Memory B cell (primary cell): ENCODE measurements at places on chromosomes 1 and 21.

DNA sequence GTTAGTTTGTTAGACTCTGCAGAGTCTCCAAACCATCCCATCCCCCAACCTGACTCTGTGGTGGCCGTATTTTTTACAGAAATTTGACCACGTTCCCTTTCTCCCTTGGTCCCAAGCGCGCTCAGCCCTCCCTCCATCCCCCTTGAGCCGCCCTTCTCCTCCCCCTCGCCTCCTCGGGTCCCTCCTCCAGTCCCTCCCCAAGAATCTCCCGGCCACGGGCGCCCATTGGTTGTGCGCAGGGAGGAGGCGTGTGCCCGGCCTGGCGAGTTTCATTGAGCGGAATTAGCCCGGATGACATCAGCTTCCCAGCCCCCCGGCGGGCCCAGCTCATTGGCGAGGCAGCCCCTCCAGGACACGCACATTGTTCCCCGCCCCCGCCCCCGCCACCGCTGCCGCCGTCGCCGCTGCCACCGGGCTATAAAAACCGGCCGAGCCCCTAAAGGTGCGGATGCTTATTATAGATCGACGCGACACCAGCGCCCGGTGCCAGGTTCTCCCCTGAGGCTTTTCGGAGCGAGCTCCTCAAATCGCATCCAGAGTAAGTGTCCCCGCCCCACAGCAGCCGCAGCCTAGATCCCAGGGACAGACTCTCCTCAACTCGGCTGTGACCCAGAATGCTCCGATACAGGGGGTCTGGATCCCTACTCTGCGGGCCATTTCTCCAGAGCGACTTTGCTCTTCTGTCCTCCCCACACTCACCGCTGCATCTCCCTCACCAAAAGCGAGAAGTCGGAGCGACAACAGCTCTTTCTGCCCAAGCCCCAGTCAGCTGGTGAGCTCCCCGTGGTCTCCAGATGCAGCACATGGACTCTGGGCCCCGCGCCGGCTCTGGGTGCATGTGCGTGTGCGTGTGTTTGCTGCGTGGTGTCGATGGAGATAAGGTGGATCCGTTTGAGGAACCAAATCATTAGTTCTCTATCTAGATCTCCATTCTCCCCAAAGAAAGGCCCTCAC is at the start of gene OLIG2:
Gene OLIG2 (plus strand): TSS at position 447 of the 954 bp plus-strand sequence. CDS start 928 bp downstream, outside the sequence.
- no peaks in the 10 kb centered on the region for H3K36me3 ChIP-seq
- no peak within 1 kb of the TSS for H3K4me3 ChIP-seq
- H3K4me1 ChIP-seq: peaks cover 6% of the 10 kb centered on the region
- H3K27ac ChIP-seq: no peak within 1 kb of the TSS
- no peak for DNase-seq
- H3K27me3 ChIP-seq: peaks cover 36% of the 10 kb centered on the region

GRCh38 chr1:45205011-45205909 is 1.1 kb downstream of the ZSWIM5 start:
- H3K27ac ChIP-seq: peak overlapping the region; percentile 7
- H3K36me3 ChIP-seq: no peaks in the 10 kb centered on the region
- DNase-seq: peak; percentile 25
- peaks cover 4% of the 10 kb centered on the region for H3K27me3 ChIP-seq
- H3K4me1 ChIP-seq: peaks cover 14% of the 10 kb centered on the region

- H3K4me3 ChIP-seq: no peak overlapping the region
- no peak for DNase-seq
Measured at GRCh38 chr1:77063118-77063517, 156.1 kb downstream of the PIGK start.

DNA sequence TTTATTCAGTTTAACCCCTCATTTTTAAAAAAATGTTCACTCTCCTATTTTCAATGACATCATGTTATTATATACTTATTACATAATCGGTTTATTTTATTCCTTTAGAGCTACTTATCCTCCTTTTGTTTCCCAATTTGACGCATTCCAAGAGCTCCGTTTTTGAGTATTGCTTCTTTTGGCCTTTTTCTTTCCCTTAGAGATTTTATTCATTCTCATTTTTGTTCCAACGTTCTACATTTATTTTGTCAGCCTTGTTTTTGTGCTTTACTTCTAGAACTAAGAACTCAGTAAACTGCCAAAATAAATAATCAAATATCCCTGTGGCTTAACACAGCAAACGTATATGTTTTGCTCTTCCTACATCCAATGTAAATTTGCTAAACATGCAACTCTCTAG is 769.1 kb downstream of the NCAM2 start:
- DNase-seq: no peak
- H3K27ac ChIP-seq: no peak overlapping the region

DNA sequence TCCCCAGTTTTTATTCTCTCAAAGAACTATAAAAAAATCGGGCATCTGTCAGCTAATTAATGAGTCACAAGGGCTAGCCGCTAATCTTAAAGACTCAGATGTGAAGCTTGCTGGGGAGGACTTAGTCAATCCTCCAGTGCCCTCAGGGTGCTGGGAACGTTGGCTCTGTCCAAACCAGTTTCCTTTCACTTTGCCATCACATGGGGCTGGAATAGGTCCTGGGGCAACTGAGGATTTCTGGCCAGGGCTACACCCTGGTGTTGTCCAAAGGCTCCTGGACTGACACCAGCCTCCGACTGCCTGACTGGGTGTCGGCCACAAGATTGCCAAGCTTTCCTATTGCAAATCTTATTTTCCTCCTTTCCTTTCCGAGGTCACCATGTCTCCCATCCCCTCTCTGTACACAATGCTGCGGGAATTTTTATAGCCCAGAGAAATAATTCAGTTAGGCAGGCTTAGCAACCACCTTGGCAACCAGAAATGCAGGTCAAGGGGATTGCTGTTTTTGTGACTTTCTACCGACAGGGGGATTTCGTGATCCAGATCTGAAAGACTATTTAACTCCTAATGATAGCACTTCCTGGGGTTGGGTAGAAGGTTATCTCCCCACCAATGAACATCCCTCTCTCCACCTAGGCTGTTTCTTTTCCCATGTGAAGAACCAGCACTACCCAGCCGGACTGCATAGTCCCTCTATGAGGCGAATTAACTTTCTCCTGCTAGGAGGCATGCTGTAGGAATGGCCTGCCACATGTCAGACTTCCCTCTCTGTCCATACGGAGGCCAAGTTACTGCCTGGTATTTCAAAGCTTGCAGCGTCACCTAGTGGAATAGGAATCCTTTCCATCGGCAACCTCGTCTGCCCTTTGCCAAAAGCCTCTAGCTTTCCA is 29.9 kb upstream of the CTBS start:
- H3K27me3 ChIP-seq: no peaks in the 10 kb centered on the region
- peaks cover 23% of the 10 kb centered on the region for H3K36me3 ChIP-seq
- H3K4me1 ChIP-seq: peaks cover 2% of the 10 kb centered on the region
- H3K4me3 ChIP-seq: no peak overlapping the region

DNA sequence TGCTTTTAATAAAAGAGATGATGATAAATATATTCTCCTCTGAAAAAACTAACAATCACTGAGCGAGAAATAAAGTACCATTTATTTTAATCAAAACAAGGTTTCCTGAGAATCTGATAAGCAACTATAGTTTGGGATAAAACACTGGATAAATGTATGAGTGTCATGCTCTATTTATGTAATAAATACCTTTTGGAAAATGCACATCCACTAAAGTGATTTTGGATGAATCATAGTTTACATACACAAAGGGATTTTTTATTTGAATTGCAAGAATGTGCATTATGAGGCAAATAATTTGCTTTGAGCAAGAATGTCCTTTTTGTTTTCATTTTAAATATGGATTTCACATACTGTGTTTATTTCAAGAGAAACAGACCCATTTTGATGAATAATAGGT is 1483.5 kb downstream of the MRPL39 start:
- no peaks in the 10 kb centered on the region for H3K36me3 ChIP-seq
- H3K4me1 ChIP-seq: no peaks in the 10 kb centered on the region
- no peak overlapping the region for H3K27ac ChIP-seq
- no peak for DNase-seq
- no peak overlapping the region for H3K4me3 ChIP-seq
- H3K27me3 ChIP-seq: no peaks in the 10 kb centered on the region

DNA sequence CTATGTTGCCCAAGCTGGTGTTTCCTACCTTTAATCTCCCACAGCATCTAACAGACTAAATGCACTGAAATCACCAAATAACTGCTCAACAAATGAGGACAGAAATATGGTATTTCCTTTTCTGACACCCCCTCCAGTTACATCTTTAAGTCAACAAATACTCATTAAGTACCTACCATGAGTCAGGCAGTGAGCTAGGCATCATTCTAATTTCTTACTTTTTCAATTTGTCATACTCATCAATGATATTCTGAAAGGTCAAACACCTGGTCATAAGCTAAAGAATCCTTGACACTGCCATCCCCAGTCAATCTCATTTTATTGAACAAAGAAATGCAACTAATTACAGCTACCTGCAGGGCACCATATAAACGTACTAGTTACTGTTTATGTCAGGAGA is 36.6 kb downstream of the LUZP1 start:
- H3K27ac ChIP-seq: no peak overlapping the region
- peaks cover 4% of the 10 kb centered on the region for H3K4me1 ChIP-seq
- H3K27me3 ChIP-seq: no peaks in the 10 kb centered on the region
- H3K4me3 ChIP-seq: no peak overlapping the region
- no peak for DNase-seq

GRCh38 chr1:108862698-108863477 is 6.0 kb upstream of the AKNAD1 start:
- no peaks in the 10 kb centered on the region for H3K36me3 ChIP-seq
- H3K27me3 ChIP-seq: peaks cover 9% of the 10 kb centered on the region
- DNase-seq: peak; percentile 28
- H3K4me1 ChIP-seq: peaks cover 17% of the 10 kb centered on the region
- no peak overlapping the region for H3K4me3 ChIP-seq

- peaks cover 3% of the 10 kb centered on the region for H3K36me3 ChIP-seq
- H3K27me3 ChIP-seq: peaks cover 13% of the 10 kb centered on the region
- H3K4me3 ChIP-seq: no peak overlapping the region
- DNase-seq: no peak
Measured at GRCh38 chr1:8127171-8127641, 101.1 kb upstream of the ERRFI1 start.

- DNase-seq: no peak
- H3K36me3 ChIP-seq: peaks cover 41% of the 10 kb centered on the region
- peaks cover 5% of the 10 kb centered on the region for H3K4me1 ChIP-seq
- H3K27ac ChIP-seq: no peak overlapping the region
Measured at GRCh38 chr1:116390195-116390594, 17.2 kb downstream of the ATP1A1 start.

DNA sequence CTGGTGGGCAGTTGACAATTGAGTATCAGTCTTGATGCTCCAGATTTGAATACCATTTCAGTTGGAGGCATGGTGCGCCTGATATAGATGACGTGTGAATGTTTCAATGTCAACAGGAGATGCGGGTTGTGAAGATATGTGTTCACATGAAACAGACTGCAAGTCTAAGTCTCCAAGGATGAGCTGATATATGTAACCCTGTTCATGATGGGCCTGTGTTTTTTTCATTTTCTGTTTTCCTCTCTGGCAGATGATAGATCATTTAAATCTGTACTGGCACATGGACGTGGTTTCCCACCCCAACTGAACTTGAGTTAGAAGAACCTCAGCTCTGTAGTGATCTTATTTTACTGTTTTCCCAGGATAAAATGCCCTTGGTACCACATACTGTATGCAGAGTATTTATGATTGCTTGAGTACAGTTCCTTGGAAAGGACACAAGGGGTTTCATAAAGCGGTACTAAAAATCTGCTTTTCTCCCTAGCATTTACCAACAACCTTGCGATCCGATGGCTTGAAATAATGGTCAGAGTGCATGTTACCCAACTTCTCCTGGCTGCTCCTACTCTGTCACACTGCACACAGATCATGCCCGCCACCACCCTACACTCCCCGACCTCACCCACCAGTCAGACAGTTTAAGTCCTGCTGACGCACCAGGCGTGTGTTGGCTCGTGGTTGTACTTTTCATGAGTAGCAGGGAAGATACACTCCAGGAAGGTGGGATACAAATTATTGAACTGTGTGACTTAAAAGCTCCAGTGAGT is 131.1 kb downstream of the NFIA start:
- H3K4me1 ChIP-seq: no peaks in the 10 kb centered on the region
- H3K4me3 ChIP-seq: no peak overlapping the region
- no peak overlapping the region for H3K27ac ChIP-seq
- peaks cover 4% of the 10 kb centered on the region for H3K27me3 ChIP-seq
- no peaks in the 10 kb centered on the region for H3K36me3 ChIP-seq

- H3K4me3 ChIP-seq: no peak overlapping the region
- H3K36me3 ChIP-seq: no peaks in the 10 kb centered on the region
- no peaks in the 10 kb centered on the region for H3K27me3 ChIP-seq
- DNase-seq: no peak
- peaks cover 10% of the 10 kb centered on the region for H3K4me1 ChIP-seq
Measured at GRCh38 chr1:68346188-68346808, 103.5 kb downstream of the RPE65 start.

DNA sequence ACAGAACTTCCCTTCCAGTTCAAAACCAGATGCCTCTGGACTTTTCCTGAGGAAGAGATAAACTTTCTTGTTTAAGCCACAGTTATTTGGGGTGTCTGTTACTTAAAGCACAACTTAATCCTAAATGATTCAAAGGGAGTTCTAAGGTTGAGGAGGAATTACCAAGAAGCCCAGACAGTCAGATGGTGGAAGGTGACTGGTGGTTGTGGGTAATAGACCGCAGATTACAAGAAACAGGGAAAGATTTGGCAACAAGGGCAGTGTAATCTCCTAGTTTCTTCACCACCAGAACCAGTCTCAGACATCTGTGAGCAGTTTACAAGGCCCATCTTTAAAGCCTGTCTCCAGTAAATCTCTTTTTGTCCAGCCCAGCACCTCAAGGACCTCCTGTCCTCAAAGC is 130.1 kb upstream of the CTTNBP2NL start:
- no peak overlapping the region for H3K4me3 ChIP-seq
- H3K36me3 ChIP-seq: no peaks in the 10 kb centered on the region
- H3K4me1 ChIP-seq: peaks cover 9% of the 10 kb centered on the region
- DNase-seq: no peak
- peaks cover 6% of the 10 kb centered on the region for H3K27me3 ChIP-seq
- H3K27ac ChIP-seq: no peak overlapping the region

DNA sequence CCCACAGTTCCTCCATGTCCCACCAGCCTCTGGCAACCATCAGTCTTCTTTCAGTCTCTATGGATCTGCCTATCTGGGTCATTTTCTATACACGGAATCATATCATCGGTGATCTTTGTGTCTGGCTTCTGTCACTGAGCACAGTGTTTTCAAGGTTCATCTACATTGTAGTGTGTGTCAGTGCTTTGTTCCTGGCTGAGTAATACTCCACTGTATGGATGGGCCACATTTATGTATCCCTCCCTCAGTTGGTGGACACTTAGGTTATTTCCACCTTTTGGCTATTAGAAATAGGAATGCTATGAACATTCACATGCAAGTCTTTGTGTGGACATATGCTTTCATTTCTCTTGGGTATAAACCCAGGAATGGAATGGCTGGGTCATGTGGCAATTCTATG is 46.6 kb downstream of the RIPK4 start:
- peaks cover 3% of the 10 kb centered on the region for H3K4me1 ChIP-seq
- DNase-seq: no peak
- no peak overlapping the region for H3K27ac ChIP-seq
- H3K27me3 ChIP-seq: peaks cover 26% of the 10 kb centered on the region
- H3K4me3 ChIP-seq: no peak overlapping the region

GRCh38 chr1:81420760-81421159 is 380.0 kb upstream of the ADGRL2 start:
- H3K27ac ChIP-seq: no peak overlapping the region
- no peaks in the 10 kb centered on the region for H3K36me3 ChIP-seq
- H3K27me3 ChIP-seq: no peaks in the 10 kb centered on the region
- no peaks in the 10 kb centered on the region for H3K4me1 ChIP-seq
- H3K4me3 ChIP-seq: no peak overlapping the region

- no peaks in the 10 kb centered on the region for H3K27me3 ChIP-seq
- no peak for DNase-seq
- H3K36me3 ChIP-seq: no peaks in the 10 kb centered on the region
- no peak overlapping the region for H3K4me3 ChIP-seq
- no peak overlapping the region for H3K27ac ChIP-seq
Measured at GRCh38 chr1:73943270-73943669, 254.7 kb downstream of the LRRIQ3 start.

- no peaks in the 10 kb centered on the region for H3K27me3 ChIP-seq
- no peak overlapping the region for H3K4me3 ChIP-seq
Measured at GRCh38 chr1:26784023-26784871, 3.5 kb upstream of the PIGV start.
